ENCODE measurements at places on chromosomes 1 and 21.
A peak's percentile ranks its signal among the peaks of the same experiment; 100 is the strongest.

- no peak for DNase-seq
Observed at GRCh38 chr21:38095220-38095619, 161.6 kb upstream of the KCNJ15 start.

- DNase-seq, result no peak
Observed at GRCh38 chr1:160726498-160727315, 12.3 kb upstream of the SLAMF7 start.

DNA sequence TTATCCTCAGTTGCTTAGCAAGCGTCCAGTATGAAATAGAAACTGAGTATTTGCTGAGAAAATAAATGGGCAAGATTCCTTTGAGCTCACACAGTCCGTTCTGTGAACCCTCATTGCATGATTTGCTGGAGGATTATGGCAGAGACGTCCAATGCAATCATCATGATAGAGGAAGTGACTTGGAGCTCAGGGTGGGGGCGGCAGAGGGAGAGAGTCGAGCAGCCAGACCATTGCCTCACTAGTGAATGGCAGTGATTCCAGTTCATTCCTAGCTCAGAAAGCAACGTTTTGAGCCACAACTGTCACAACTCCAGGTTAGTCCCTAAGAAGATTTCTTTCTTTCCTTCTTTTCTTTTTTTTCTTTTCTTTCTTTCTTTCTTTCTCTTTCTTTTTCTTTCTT, 27.5 kb upstream of the COL9A2 start:
- DNase-seq, result peak; percentile 54

GRCh38 chr1:182952677-182953444, at the start of gene SHCBP1L:
Gene SHCBP1L (minus strand): TSS chr1:182953166. CDS start chr1:182953133, 33 bp downstream.
- DNase-seq, result no peak

DNA sequence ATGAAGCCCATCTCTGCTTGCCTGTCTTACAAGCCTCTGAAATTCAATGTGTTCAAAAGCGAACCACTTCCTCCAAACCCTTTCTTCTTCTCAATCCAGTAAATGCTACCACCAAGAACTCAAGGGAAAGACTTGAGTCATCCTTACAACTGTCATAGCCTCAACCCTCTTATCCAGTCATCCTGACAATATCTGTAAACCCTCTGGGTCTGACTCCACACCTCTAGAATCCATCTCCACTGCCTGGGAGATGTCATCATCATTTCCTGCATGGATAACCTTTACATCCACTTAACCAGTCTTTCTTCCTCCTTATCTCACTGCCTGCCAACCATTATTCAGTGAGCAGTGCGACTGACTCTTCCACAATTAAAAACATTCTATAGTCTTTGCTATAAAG, 441.1 kb downstream of the SETD4 start:
- DNase-seq, result no peak

DNA sequence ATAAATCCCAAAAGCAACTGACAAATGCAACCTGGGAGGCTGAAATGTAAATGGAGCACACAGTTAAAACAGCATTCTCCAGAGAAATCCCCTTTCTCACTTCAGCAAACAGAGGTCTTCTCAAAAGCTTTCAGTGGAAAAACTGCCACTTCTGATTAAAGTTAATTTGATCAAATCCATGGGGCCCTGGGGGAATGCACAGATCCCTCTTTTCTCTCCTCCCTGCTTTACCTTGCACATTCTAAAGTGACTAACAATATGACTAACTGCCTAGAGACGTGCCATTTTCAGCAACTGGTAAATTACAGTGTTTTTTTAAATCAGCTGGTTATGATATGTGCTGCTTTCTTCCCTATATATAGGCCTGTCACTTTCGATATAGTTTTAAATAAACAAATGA, 142.5 kb downstream of the RERE start:
- no peak for DNase-seq

DNA sequence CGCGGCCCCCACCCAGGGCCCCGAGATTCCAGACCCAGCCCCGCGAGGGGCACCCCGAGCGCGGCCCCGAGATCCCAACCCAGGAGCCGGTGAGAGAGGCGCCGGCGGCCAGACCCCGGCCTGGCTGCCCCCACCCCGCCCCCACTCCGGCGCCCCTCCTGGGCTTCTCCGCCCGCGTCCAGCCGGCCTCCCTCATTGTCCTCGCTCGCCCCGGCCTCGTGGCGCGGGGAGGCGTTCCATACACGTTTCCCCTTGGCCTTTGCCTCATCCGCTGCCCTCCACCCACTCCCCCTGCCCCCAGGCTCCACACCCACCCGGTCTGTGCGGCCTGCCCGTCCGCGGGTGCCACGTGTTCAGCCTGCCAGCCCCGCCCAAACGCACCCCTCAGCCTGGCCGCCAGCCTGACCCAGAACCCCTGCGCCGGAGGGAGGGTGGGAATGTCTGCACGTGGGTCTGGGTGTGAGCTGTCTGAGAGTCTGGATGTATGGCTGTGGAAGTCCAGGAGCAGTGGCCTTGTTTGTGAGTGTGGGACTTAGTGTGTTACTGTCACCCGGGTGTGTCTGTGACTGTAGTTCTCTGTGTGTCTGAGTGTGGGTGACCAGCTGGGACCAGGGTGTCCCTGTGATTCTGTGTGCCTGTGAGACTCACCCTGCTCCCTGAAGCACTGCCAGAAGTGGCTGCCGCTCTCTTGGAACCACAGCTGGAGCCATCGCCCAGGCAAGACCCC, 681 bp downstream of the B4GALT2 start:
- peak; percentile 78 for DNase-seq

GRCh38 chr1:185645686-185646085, 88.5 kb upstream of the HMCN1 start:
- no peak for DNase-seq

DNA sequence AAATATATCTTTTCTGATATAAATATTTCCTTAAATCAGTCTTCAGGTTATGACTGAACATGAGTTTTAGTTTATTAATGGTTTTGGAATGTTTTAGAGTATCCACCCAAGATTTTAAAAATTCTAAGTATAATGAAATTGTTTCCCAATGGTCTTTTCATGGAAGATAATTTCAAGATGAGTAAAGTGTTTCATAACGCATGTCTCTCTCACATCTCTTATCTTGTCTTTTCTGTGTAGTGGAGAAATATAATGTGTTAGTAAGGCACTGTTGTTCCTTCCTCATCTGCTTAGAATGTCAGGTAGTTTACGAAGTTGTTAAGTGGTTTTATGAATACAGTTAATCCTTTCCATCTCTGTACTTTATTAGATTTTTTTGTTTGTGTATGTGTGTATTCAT, 49.6 kb downstream of the PLA2G4A start:
- no peak for DNase-seq

GRCh38 chr1:197062692-197063091, 4.4 kb downstream of the F13B start:
- no peak for DNase-seq

- no peak for DNase-seq
Observed at GRCh38 chr1:171126504-171126903, 35.8 kb downstream of the FMO3 start.

DNA sequence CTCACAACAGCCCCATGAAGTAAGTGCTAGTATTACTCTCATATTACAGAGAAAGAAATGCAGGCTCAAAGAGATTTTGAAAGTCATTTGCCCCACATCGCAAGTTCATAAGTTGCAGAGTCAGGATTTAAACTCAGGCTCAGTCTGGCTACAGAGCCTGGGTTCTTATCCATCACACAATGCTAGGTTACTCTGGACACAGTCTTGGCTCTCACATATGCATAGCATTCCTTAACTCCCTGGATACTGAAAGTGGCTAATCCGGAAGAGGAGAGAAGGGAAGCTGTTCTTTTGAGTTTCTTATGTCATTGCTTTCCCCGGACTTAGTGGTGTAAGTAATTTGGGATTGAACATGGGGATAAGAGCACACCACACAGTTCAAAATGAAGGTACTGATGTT, 357.4 kb upstream of the PLXNA2 start:
- no peak for DNase-seq

DNA sequence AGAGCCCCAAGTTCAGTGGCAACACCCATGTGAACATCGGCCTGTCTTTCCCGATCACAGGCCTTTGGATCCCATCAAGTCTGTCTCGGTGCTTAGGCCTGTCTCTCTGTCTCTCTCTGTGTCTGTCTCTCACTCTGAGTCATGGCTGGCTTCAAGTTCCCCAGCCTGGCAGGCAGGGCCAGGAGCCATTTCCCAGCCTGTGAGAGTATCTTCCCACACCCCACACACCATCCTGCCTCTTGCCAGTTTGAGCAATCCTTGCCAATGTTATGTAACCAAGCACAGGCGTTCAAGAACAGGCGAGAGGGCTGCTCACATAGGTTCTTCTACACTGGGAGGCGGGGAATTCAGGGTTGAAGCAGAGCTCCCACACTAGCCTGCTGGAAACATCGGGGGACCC, 70.0 kb upstream of the TMEM51 start:
- no peak for DNase-seq

DNA sequence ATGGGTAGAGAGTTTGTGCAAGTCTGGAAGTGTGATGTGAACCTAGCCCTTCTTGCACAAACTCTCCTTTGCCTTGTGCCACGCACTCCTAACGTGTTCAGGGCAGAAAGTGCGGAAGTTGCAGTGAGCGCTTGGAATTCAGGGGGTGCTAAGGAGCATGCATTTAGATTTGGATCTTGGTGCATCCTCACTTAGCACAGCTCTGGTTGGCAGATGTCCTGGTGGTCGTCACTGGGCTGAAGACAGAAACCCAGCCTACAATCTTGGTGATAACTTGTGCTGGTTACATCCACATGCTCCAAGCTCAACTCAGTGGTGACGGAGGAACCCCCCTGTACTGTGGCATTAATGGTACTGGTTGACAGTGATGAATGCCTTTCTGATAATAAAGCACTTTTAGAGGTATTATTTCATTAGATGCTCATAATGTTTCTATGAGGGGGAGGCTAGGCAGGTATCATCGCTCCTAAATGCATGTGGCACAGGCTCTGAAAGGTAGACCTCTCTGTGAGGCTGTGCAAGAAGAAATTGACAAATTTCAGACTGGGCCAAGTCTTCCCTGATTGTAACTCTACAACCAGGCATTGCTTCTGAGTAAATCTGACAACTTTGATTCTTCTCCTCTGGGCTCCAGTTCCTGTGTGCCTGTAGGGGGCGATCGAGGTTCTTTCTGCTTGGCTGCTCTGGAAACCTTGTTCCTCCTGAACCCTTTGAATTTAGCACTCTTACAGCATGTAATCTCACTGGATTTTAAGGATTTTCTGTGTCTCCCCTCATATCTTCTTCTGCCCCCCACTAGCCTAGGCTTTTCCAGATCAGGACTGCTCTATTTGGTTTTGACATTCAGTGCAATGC, 40.6 kb downstream of the MAPKAPK2 start:
- peak; percentile 75 for DNase-seq

DNA sequence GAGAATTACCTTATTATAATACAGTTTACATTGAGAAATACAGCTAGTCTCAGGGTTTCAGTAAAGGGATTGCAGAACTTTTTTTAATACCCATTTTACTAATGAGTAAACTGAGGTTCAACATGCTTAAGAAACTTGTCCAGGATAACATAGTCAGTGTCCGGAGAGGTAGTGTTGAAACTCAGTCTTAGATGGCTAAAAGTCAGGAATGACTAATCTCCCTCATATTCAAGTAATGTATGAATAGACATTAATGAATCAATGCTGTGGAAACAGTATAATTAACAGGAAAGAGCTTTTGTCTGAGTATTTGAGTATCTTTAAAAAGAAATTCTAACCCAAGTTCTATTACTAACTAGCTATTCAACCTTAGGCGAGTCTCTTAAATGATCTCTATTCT, 397.6 kb downstream of the PLA2G4A start:
- DNase-seq, result no peak

GRCh38 chr1:81811757-81812371, 11.1 kb downstream of the ADGRL2 start:
- no peak for DNase-seq

DNA sequence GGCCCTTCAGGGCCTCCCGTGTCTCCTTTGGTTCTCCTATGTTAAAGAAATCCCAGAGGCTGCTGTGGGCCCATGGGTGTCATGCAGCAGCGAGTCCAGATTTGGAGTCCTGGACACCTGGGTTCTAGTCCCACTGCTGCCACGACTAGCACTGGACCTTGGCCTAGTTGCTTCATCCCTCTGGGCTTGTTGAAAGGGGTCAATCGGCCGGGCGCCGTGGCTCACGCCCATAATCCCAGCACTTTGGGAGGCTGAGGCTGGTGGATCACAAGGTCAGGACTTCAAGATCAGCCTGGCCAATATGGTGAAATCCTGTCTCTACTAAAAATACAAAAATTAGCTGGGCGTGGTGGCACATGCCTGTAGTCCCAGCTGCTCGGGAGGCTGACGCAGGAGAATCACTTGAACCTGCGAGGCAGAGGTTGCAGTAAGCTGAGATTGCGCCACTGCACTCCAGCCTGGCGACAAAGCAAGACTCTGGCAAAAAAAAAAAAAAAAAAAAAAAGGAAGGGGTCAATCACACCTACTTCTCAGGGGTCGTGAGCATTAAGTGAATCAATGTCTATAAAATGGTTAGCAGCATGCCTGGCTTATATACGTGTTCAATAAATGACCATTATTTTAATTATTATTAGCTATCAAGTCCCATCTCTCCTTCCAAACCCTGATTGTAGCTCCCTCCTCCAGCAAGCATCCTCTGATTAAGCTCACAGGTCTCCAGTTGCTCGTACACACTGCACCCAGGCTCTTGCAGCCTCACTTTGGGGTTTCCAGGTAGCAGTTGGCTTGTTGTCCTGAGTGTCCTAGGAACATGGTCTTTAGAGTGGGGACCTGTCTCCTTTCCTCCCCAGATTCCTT, 43.8 kb downstream of the KIRREL1 start:
- DNase-seq, result no peak

- no peak for DNase-seq
Observed at GRCh38 chr1:9151328-9151860, 22.5 kb upstream of the GPR157 start.

- DNase-seq, result no peak
Observed at GRCh38 chr1:219784660-219785381, 143.5 kb downstream of the SLC30A10 start.

GRCh38 chr1:91406773-91407389, 2.2 kb upstream of the HFM1 start:
- no peak for DNase-seq

GRCh38 chr1:99181892-99182291, 82.4 kb upstream of the PLPPR4 start:
- no peak for DNase-seq

DNA sequence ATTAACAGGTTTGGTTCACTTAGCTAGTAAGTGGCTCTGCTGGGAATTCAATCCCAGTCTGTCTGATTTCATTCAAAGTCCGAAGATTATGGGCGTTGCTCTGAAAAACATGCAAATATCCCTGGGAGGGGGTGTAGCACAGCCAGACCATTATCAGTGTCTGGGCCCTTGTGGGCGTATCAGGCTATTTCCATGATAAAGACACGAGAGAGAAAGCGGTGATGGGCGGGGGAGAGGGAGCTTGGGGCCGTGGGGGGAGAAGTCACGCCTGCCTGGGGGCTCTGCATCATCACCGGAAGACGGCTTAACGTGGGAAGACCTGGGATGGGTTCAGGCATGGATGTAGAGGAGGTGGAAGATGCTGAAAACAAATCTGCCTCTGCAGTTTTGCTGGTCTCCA, 25.8 kb downstream of the IL6R start:
- no peak for DNase-seq

GRCh38 chr1:157115851-157116736, 16.5 kb upstream of the ETV3L start:
- peak; percentile 18 for DNase-seq

- no peak for DNase-seq
Observed at GRCh38 chr1:172108161-172108893, 267.0 kb downstream of the DNM3 start.

- peak; percentile 25 for DNase-seq
Observed at GRCh38 chr1:228178737-228179684, 13.4 kb downstream of the IBA57 start.

All from activated CD8-positive, alpha-beta memory T cell treated with anti-CD3 and anti-CD28 coated beads, Interleukin-2, amount 50 U/mL, for 48 hours (primary cell).